Fibroblast of skin of scalp (primary cell): ENCODE measurements at places on chromosomes 12 and 14.

DNA sequence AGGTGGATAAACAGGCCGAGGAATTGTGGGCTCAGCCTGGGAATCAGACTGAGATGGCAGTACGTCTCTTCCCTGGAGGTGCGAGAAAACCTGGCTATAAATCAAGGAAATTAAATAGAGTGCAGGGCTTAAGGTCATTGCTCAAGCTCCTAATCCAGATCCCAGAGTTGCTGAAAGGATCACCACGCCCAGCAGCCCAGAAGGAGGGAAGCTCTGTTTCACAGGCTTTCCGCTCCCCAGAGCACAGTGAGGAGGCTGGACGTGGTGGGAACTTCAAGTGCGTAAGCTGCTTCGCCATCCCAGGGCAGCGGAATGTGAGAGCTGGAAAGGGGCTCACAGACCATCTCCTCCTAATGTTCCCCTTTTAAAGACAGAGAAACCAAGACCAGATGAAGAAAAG, 651.6 kb upstream of the TBX3 start:
- no peak for DNase-seq

GRCh38 chr14:50734950-50735695, 67.0 kb upstream of the SAV1 start:
- DNase-seq: no peak

DNA sequence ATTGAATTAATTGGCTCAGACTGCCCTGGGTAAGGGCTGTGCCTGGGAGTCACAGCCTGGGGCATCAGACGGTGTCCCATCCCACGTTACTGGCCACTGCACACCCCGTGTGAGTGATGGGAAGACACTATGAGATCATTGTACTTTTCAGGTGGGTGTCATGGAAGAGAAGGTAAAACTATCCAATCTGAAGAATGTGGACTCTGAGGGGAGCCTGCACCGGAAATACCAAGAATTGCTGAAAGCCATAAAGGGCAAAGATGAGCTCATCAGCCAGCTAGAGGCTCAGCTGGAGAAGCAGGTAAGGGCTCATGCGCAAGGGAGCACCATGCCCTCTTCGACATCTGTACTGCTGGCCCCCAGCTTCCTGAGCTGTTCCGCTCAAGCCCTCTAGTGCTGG, 24.0 kb downstream of the PLEKHH1 start:
- DNase-seq: peak; percentile 9

DNA sequence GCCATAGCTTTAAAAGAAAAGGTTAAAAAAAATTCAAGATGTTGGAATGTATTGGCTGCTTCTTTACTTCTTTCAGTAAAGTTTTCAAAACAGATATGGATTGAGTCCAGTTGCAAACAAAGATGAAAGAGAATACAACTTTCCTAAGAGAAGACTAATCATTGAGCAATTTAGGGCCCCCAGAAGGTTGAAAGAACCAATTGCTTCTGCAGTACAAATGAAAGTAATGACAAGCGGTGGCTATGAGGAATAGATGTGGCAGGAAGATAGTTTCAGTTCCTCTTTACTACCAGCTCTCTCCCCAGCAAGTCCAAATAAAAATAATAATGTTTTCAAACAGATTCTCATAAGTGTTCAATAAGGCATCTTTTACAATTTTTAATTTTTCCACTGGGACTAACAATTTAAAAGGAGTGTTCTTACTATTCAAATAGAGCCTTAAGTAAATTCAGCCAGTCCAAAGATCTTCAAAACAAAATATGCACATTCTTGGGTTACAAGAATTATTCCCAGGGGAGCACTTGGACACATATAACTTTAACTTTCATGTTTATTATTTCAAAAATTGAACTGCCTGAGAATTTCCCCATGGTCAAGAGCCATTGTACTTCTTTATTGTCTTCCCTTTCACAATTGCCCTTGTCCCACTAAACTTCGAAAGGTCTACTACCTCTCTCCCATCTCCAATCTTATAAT, 62.3 kb upstream of the PPP1R12A start:
- DNase-seq: peak; percentile 76

DNA sequence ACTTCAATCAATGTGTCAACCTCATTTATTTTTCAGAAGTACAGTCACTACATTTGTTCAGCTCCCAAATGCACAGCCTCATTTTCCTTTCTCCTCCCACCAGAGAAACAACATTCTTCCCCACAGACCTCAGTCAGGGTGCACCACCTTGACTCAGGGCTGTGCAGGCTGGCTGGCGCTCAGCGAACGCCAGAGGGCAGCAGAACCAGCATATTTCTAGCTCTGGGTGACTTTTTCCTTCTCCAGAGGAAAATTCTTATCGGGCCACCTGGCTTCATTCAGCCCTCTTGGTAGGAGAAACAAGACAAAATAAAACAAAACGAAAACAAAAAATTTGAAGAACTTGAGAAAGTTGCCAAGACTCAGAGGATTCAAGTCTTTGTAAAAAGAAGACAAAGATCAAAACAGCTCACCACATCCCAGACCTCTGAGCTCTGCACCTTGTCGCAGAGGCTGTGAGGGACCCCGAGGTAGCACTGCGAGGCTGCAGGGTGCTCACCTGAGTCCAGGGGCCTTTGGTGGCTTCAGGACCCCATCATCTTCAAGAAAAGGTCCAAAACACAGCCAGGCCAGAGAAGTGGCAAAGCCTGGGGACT, 33.7 kb downstream of the PAH start:
- peak; percentile 37 for DNase-seq

DNA sequence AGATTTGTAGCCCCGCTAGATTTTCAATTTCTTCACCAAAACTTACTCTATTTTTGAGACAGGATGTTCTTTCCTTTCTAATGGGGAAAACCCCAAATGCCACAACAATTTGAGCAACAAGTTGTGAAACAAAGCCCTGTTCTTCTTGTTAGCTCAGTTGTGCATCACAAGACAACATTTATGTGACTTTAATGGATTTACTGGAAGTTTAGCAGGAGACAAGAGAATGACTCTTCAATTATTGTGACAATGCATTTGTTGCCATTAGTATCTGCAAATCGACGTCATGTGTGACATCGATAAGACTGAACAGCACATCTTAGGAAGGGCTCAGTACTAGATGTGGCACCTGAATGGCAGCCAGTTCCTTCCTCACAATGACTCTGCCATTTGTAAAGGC, 1028.9 kb upstream of the TMEM132C start:
- DNase-seq: no peak

DNA sequence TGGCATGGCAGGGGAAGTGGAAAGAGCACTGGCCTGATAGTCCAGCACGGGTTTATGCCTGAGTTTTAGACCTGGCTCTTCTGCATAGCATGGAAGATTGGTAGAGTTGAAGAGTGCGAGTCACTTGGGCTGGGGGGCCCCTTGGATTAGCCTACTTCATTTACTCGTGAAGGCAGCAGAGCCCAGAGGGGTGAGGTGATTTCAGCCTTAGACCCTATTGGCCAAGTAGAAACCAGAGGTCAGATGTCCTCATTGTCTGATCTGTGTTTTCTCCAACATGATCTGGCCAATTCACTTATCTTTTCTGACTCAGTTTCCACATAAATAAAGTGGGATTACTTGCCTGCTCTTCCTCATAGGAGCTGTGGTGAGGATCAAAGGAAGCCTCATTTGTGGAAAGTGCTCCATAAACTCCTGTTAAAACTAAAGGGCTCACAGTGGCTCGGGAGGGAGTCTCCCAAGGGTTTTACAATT, 1.9 kb downstream of the PLEKHG3 start:
- no peak for DNase-seq

DNA sequence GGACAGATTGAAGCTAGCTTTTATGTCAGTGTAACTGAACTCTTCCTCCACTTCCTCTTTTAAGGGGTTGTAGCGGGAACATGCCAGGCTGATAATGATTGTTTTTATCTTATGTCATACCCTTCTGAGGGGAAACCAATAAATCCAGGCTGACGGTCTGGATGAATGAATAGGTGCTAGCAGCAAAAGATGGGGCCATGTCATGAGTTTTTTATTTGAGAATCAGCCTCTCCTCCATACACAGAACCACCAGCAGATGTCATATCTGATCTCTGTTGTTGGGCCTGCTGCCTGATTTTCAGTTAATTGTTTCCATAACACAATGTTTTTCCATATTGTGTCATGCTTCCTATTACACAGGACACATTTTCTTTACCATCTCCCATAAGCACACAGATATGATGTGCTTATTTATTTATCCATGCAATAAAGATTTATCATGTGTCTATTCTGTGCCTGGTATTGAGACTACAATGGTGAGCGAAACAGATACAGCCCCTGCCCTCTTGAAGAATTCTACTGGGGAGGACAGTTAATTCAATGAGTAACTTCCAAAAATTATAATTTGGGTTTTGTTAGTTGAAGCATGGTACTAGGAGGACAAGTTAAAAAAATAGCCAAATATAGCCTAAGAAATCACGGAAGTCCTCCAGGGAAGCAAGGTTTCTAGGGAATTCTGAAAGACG, 33.6 kb upstream of the CRY1 start:
- peak; percentile 48 for DNase-seq

DNA sequence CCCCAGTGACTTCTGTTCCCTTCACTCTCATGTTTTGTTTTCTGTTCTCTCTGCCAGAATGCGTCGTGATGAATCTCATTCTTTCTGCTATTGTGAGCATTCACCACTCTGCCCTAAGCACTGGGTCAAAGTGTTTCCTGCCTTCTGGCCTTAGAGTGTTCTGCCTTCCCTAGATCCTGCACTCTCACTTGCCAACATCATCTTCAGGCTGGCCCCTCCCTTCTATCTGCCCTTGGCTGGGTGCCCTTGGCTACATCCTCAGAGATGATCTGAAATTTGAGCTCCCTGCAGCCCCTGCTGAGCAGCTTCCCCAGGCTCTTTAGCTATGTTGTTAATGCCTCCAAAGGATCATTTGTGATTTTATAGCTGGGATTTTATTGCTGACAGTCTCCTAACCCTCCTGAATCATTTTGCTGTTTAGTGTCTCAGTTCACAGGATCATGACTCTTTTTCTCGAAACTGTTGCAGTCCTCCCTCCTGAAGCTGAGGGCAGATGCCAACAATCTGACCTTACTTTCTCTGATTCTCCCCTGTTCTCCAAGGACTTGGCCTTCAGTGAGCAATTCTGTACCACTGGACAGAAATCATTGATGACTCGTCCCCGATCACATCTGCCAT, 4.5 kb downstream of the DHRS2 start:
- DNase-seq: peak; percentile 89

DNA sequence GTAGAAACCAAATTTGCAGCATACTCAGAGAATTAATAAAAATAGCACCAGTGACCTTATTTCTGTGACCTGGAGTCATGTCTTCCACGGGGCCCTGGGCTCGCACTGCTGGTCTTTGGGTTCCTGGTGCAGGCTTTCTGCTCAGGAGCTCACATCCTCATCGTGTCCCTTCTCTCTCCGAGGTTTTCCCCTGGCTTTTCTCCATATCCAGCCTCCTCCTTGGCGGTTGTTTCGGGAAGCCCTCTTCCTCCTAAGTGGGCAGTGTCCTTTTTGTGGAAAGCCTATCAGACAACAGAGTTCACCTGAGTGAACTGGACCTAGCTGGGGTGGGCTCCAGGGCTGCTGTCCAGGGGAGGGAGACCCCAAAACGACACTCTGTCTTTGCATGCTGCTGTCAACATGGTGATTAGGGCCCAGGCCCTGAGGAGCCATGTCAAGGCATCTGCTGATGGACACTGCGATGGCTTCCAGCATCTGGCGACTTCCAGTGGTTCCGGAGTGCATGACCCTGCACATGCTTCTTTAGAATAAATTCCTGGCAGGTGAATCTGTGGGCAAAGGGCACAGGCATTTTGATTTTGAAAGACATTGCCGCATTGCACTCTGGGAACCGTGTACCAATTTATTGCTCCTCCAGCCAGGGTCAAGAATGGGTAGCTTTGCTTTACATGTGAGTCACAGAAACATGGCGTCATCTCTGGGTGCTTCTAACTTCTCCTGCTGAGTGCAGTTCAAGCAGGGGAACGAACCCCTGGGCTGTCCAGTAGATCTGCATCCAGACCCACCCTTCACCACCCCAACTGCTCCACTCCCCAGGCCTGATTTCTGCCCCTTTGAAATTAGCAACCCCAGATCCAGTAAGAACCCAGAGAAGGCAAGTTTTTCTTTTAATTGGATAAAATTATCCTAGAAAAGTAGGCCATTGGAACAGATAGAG, 136.8 kb downstream of the ADGRD1 start:
- DNase-seq: no peak

GRCh38 chr12:53743266-53744129, 8.3 kb downstream of the CISTR start:
- DNase-seq: peak; percentile 62

DNA sequence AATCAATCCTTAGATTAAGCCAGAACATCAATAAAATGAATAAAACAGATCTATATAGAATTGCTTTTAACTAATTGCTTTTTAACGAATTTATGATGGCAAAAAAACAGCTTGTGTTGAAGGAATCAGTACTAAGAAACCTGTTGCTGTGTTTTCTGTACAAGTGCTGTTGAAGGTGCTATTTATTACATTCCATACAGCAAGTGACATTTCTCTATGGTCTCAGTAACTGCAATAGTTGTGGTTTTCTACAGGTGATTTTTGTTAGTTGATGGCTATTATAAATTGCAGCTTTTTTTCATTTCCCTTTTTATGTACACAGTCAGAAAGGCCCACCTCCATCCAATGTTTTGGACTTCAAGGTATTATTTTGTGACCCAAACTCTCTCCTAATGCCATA, 56.6 kb downstream of the SLC2A13 start:
- DNase-seq: no peak

- DNase-seq: peak; percentile 6
These were observed 9.9 kb downstream of the GPHB5 start for GRCh38 chr14:63308723-63309317.

GRCh38 chr14:28254768-28255167, 511.8 kb upstream of the FOXG1 start:
- DNase-seq: peak; percentile 22

DNA sequence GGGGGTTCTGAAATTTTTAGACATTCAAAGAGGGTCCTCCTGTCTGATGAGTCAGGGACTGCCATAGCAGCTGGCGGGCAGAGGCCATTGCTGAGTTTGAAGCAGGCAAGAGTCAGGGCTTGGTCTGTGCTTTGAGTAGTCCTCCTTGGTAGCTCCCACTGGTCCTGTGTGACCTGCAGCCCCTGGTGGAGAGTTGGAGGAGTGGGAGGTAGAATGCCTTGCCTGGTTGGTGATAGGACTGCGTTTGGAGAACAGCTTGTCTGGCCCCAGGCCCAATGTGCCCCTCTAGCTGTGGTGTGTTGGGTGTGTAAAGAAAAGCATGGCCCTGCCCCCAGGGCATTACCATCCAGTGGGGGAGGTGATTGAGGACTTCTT, 116.7 kb downstream of the BEGAIN start:
- DNase-seq: no peak

GRCh38 chr12:19712041-19712440, 272.7 kb downstream of the AEBP2 start:
- peak; percentile 84 for DNase-seq

GRCh38 chr14:99028041-99028440, 244.0 kb downstream of the BCL11B start:
- DNase-seq: no peak

- DNase-seq: peak; percentile 55
These were observed 7.3 kb downstream of the SPRYD3 start for GRCh38 chr12:53071591-53072551.
